ENCODE measurements at places on chromosomes 16 and 17. TPM values are rescaled to one million over a fixed set of nuclear protein-coding genes. Genes with fewer than 3 reads are reported as not detected.
A peak's percentile ranks its signal among the peaks of the same experiment; 100 is the strongest.

The CLDN9 gene
- 2.0 TPM for polyA plus RNA-seq

The WFIKKN1 gene
- 1.5 TPM for polyA plus RNA-seq

DNA sequence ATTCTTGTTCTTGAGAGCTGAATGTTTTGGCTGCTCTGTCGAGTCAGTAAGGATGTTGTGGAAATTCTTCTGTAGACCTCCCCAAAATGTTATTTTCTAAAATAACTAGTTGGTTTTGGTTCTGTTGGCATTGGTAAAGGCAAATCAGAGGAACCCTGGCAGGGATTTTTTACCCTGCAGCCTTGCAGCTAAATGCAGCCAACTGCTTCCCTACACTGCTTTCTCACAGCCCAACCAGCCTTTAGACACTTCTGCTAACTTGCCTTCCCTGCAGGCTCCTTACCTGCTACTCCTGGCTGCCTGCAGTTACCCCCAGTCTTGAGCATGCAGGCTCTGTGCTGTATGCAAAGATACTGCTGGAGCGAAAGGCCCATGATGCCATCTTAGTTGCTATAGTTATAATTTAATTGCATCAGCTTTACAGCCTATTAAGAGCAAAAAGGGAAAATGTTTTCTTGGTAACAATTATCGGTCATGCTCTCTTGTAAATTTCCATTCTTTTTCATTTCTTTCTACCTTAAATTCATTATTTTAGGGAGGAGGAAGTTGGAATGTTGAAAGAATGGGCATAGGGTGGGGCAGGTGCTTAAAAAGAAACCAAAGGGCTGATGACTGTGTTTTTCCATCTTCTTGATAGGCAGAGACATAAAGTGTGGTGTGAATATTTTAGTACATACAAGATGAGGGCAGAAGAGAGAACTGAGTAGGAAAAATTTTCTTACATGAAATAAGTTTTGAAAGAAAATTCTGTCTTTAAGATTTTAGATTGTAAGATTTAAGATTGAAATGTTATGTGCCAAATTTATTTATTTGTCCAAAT is 20.0 kb downstream of the NUP93 start:
- DNase-seq = no peak

The RNF151 gene
- not detected for polyA plus RNA-seq

DNA sequence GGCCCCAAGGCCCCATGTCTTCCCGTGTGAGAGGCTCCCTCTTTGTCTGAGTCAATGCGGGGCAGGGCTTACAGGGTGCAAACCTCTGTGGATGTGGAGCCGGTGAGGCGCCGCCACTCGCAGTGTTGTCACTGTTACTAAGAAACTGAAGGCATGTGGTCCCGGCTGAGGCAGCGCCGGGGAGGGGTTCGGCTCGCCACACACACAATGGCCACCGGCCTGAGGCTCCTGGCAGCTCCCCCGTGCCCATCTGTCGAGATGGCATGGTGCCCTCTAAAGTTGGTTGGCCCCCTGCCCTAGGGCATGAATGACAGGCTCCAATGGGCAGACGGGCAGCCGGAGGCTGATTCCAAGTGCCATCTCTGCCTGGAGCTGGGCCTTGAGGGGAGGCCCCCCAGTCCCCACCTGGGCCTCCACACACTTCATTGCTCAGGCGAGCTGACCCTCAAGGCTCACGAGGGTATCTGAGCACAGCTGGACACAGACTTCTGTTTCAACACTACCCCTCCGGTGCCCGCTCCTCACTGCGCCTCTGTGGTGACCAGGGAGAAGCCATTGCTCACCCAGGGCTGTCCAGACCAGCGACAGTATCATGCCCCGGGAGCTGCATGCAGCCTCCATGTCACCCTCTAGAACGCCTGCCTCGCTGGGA is 137.2 kb downstream of the C16orf78 start:
- no peak for DNase-seq

The CCL14 gene
- 18.0 TPM for polyA plus RNA-seq

DNA sequence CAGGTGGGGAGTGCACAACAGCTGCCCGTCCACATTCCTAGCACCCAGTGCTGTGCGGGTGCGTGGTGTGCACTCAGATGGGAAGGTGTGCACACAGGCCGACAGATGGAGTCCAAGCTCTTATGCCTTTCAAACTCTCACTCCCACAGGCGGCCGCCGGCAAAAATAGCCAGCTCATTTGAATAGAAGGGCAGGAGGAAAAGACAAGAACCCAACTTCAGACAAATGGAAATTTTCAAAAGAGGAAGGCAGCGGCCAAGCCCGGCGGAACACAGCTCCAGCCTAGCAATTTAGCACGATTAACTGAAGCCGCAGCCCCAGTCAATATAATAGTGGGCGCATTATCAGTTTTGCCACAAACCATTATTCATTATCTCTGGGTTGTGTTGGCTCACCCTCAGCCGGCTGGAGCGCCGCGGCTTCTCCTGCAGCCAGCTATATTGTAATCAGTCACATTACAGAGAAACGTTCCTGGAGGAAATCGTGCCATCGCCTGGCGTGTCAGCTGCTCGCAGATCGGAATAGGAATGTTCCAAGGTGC is 103.9 kb upstream of the SEC14L1 start:
- DNase-seq = peak; percentile 30

DNA sequence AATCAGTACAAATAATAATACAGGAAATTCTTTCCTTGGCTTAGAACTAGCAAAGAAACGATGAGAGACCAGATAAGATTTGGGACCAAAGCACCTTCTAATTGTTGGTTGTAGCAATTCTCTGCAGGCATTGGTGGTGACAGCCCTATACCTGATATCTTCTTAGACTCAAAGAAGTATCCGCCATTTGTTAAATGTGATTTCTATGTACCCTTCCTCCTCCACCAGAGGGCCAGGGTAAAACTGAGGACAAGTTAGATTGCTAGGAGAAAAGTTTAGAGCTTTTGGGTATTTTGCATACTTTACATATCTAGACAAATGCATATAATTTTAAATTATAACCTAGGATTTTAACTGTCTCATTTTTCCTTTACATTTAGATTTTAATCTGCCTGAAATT is 304.3 kb downstream of the HS3ST4 start:
- DNase-seq = no peak

DNA sequence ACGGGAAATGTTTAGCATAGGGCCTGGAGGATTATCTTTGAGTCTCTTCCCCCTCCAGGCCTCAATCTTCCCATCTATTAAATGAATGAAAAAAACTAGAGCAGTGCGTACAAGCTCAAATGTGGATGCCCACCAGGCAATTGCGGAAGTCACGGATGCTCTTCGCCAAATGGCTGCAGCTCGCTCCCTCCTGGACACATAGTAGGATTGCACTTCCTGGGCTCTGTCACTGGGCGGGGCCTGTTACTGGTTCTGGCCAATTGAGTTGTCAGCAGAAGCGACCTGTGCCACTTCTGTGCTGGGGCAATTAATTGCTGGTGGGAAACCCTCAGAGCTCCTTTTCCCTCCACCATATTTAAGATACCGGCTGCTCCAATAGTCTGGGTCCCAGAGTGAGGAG is 168.2 kb upstream of the IRX6 start:
- DNase-seq = no peak

The KRTAP4-4 gene
- not detected for polyA plus RNA-seq

The PRDM7 gene
- 0.91 TPM for polyA plus RNA-seq

- DNase-seq = no peak
These were observed 44.8 kb downstream of the BEAN1 start for GRCh38 chr16:66471716-66472393.

- DNase-seq = no peak
These were observed 33.7 kb upstream of the LITAF start for GRCh38 chr16:11620243-11621003.

The FBXO39 gene
- polyA plus RNA-seq = 0.17 TPM
